ENCODE measurements at places on chromosomes 5 and 9. TPM values are rescaled to one million over a fixed set of nuclear protein-coding genes. Genes with fewer than 3 reads are reported as not detected.

- no peaks in the 10 kb centered on the region for H3K4me1 ChIP-seq
- no peak for DNase-seq
- H3K36me3 ChIP-seq: no peaks in the 10 kb centered on the region
- H3K4me3 ChIP-seq: no peak overlapping the region
Measured at GRCh38 chr5:30956251-30956650, 237.2 kb upstream of the CDH6 start.

Gene PIP5KL1
- 1.1 TPM for total RNA-seq

GRCh38 chr9:84169240-84169639, 171.3 kb downstream of the SLC28A3 start:
- DNase-seq: no peak
- H3K27me3 ChIP-seq: peaks cover 8% of the 10 kb centered on the region
- no peak overlapping the region for H3K27ac ChIP-seq
- H3K4me3 ChIP-seq: no peak overlapping the region
- H3K36me3 ChIP-seq: no peaks in the 10 kb centered on the region

Gene GGTA1
- total RNA-seq: 0.12 TPM

All from activated T-helper 1 cell treated with anti-CD3 and anti-CD28 coated beads, Interleukin-12 subunit alpha, Interleukin-12 subunit beta, Interleukin-2, Interleukin-4 antibody, amounts not matched to agents 30 ng/mL and 10 ng/mL and 1 ng/mL, durations not matched to agents 14 hours and 24 hours and 36 hours (primary cell).